ENCODE measurements at places on chromosomes 6 and 20.

GRCh38 chr6:43821101-43821886 is 51.3 kb downstream of the VEGFA start:
- no peak for DNase-seq

DNA sequence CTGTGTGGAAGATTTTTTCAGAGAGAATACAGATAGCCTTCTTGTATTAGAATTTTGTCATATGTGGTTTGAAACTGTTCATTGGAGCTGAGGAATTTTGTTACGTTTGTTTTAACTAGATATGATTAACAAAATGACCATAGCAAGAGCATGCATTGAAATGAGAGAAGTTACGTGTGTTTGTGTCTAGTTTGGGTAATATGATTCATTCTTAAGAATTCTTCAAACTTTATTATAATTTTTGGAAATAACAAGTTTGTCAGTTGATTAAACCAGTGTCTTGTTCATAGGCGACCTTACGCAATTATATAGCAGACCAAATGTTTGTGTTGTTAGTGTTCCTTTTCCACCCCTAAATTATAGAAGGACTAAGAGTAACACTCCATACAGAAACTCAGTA is 5.5 kb downstream of the GMNN start:
- DNase-seq = no peak

DNA sequence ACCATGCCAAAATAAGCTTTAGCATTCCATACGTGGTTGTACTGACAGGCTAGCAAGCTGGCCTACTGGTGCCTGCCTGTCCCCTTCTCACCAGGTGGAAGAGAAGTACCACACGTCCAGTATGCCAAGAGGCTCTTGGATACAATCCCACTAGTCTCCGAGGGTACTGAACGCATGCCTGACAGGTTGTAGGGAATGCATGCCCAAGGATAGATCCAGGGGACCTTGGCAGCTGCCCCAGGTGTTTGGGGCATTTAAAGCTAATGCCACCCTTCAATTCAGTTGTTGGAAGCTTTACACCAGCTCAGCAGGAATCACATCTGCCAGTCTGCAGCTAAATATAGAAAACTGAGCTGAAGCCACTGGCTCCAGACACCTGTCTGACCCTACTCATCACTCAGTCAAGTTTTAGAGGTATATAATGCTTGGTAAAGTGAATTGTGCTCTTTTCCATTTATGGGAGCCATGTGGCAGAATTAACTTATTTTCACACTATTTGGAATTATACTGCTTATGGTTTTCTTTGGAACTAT is 4.9 kb downstream of the TUBB2B start:
- DNase-seq = no peak

GRCh38 chr6:149097794-149098193 is 219.7 kb upstream of the TAB2 start:
- DNase-seq = no peak

DNA sequence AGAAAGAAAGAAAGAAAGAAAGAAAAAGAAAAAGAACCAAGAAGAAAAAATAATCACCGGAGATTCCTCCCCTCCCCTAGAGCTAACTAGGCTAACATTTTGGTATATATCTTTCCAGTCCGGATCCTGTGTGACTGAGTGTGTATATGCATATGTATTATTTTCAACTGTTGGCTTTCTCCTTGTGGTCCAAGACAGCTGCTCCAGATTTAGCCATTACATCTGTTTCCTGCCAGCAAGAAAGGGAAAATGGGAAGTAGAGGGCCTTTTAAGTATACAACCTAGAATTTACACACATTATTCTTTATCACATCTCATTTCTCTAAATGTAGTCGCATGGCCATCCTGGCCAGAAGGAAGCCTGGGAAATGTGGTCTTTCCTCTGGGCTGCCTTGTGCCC is 15.2 kb downstream of the SLC52A3 start:
- no peak for DNase-seq

GRCh38 chr6:41286544-41287346 is at the start of gene TREM1:
TREM1 (minus strand) TSS chr6:41286682; CDS start chr6:41286655, 27 bp downstream.
- DNase-seq = no peak

DNA sequence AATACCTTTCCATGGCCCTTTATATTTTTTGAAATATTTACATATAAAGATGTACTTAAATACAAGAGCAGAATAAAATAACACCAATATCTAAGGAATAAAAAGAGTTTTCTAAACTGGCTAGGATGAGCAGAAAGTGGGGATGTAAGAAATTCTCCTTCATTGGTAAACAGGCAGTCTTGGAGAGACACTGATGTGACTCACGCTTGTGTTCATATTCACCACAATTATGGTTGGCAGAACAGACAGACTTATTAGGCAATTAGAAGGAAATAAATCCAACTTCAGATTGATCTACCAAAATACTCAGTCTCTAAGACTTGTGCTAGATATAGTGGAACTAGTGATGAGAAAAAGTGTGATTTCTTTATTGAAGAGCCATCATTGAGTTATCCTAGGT is 463.7 kb downstream of the CDC5L start:
- no peak for DNase-seq

- no peak for DNase-seq
These were observed 429.0 kb upstream of the NRSN1 start for GRCh38 chr6:23696992-23697391.

DNA sequence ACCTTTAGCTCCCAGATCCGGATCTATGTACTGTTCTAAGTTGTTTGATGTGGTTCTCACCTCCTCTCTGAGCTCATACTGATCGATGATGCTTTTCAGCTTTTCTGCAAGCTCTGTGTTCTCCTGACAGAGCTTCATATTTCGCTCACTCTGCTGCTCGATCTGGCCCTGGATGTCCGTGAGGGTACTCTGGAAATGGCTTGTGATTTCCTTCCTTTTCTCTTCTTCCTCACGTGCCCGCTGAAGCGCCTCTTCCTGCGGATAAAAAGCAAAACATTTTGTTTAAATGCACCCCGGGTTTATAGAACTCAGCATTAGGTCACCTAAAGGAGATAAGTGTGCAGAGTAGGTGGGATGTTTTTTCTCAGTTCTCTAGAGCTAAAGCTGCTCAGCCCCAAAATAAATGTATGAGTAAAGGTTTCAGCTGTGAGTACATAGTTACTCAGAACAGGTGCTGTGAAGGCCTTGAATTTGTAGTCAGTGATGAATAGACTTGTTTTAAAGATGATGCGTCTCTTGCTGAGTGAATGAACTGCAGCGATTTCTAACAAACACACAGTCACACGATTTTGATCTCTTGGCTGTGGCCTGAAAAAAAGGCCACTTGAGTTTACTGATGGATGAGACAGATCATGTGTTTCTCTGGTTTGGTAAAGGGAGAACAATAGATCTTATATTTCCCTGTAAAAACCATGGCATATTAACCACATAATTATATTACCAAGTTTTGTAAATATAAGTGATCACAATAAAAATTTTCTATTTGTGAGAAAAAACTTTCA is 29.1 kb downstream of the TXLNB start:
- DNase-seq = no peak

Measured in NCI-H187 treated with DMSO at 0.1 percent for 48 hours (cell line).